ENCODE measurements at places on chromosomes 5 and 9.
A peak's percentile ranks its signal among the peaks of the same experiment; 100 is the strongest.

- no peak for DNase-seq
These were observed 14.5 kb upstream of the LPAR1 start for GRCh38 chr9:111052791-111053190.

DNA sequence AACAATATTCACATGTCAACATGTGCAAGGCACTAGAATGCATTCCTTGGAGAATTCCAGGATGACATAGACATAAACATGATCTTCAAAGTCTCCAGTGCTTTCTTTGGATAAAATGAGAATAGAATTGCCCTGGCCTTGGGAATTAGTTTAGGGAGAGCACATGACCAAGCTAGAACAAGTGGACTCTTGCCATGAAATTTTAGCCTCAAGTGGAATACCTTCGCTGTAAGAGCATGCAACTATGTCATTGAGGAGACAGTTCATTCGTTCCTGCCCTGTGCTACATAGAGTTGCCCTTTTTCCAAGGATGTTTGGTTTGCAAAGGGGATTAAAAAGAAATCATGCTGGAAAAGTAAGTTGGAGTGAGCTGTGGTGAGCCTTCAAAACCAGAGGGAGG, 42.7 kb downstream of the ZFAND5 start:
- no peak for DNase-seq

- DNase-seq: no peak
These were observed 590.4 kb upstream of the PTGER4 start for GRCh38 chr5:40089269-40089668.

- DNase-seq: no peak
These were observed 623.5 kb upstream of the NUDT12 start for GRCh38 chr5:104186100-104186499.

DNA sequence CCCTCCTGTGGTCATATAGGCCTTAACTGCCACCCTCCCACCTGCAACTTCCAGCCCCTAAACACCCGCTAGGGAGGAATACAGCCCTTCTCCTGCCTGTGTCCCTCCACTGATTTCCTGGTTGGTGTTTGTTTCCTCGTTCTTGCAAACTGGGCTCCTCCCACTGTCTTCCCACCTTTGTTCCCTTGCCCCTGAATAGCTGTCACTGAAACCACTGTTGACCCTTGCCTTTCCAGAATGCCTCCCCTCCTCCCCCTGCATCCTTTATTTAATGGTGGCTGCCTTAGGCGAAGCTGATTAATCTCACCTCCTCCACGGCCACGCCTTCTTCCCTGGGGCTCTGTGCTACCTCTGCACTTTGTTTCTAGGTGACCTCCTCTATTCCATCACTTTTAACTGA, 626.7 kb downstream of the BNC2 start:
- DNase-seq: no peak

DNA sequence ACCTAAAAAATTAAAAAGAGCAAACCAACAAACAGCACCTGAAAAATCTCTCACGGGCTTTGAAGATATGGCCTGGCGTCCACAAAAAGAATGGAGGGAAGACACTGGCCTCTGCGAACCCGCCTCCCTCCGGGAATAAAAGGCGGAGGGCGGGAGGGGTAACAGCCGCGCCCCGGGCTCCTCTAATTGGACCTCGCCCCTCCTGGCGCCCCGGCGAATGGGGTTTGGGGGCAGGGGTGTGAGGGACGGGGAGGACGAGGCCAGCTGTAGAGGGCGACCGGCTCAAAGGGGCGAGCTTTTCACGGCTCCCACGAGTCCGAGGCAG, 753 bp downstream of the FANCC start:
- no peak for DNase-seq

DNA sequence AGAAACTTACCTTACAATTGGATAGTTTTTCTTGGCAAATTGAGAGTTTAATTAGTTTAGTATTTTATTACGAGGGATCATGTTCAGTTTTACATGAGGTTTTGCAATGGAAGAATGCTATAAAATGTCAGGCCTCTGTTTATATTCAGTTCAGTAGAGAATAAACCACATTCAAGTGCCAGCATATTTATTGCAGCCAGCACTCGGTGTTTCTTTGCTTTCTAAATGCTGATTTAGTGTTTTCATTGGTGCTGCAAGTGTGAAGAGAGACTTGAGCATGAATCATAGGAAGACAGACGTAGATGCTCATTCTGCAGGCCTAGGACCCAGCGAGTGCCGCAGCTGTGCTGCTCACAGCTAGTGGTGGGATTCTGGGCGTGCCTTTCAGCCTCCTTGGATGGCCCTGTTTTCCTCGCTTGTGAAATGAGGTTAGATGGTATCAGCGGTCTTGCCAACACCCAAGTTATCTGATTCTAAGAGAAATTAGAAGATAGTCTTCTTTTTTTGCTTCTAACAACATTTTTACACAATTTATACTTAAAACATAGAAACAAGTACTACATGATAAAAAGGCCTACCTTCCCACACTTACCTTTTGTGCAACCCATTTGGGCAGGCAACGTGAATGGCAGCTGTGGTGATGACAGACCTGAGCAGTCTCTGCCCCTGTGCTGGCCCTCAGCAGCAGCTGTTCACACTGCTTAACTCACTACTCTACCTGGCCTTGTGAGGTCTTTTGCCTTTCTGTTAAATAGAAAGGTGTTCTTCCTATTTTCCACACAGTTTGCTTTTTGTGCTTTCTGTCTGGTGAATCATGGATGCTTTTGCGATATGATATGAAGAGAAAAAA, 26.8 kb upstream of the TNFAIP8 start:
- DNase-seq: peak; percentile 34

DNA sequence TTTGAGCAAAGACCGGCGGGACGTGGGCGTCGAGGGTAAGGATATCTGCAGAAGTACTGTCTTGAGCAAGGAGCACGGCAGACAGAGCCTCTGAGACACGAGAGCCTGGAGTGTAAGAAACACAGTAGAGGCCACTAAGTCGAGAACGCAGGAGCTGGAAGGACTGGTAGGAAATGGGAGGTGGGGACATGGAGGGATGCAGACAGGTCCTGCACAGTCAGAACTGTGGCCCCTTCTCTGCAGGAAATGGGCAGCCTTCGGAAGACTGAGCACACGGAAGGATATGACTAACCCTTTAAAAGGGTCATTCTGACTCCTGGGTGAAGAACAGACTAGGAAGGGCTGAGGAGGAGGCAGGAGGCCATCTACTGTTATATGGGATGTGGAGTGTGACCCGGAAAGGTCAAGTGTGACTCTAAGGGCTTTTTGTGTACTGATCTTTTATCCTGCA, 1.4 kb upstream of the CAMSAP1 start:
- no peak for DNase-seq

GRCh38 chr9:35556776-35557175, 48.3 kb upstream of the TESK1 start:
- no peak for DNase-seq

- no peak for DNase-seq
These were observed 42.3 kb downstream of the CAMK4 start for GRCh38 chr5:111266491-111266890.

DNA sequence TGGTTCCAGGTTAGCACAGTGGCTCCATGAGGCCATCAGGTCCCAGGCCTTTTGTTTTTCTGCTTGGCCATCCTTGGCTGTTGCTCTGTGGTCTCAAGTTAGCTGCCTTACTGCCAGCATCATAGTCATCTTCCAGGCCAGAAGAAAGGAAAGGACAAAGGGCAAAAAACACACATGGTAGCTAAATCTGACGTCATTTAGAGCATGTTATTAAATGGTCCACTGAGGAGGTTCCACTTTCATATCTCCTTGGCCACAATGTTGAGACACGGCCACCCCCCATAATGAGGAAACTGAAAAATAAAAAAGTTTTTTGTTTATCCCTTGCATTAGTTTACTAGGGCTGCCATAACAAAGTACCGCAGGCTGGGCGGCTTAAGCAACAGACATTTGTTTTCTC, 106.4 kb upstream of the NIPBL start:
- DNase-seq: no peak

GRCh38 chr5:8981496-8981895, 564.4 kb downstream of the SEMA5A start:
- DNase-seq: no peak

DNA sequence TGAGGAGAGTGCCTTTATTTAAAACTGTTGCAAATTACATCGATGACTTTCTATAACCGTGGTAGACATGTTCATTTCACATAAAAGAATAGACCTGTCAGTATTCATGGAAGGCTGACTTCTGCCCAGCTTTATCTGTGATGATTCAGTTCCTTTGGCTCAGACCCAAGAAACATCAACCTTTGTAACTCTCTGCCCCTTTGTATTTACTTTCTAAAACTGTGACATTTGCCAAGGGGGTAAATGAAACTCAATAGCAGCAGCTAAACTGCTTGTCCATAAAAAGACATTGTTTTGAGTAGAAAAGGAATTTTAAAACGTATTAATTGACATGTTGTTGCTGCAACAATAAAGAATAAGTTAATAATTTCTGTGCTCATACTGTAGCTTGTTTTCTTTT, 137.8 kb upstream of the ANKH start:
- DNase-seq: no peak

DNA sequence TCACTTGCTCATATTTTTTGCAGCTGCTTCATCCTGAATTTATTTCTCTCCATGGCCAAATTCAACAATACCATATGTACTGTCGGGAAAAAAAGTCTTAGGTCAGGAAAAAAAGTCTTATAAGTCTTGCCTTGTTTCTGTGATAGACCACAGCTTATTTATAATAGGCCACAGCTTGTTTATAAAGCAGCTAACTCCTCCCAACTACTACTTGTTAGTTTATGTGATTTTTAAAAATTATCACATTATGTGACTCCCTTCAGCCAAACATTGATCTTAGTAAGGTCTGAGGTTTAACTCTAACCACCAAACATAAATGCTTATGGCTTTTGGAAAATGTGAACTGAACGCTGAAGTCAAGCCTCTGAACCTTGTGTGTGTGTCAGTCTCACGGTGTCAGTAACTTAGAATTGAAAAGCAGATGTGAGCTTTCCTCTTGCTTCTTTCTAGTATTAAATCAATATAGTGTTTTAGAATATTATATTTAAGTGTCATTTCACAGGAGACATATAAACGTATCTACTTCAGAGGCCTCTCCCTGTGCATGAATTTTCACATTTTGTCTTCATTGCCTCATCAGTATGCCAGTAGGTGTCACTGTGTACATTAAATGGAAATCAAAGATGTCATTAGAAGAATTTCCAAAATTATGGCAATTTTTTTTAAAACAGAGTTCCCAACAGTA, 51.3 kb downstream of the SNX24 start:
- no peak for DNase-seq

GRCh38 chr9:131333771-131334628, 44.5 kb downstream of the PLPP7 start:
- no peak for DNase-seq

- no peak for DNase-seq
These were observed 12.0 kb downstream of the PCDHAC2 start for GRCh38 chr5:140978260-140978659.

GRCh38 chr5:54098267-54098666, 212.1 kb downstream of the ARL15 start:
- no peak for DNase-seq

DNA sequence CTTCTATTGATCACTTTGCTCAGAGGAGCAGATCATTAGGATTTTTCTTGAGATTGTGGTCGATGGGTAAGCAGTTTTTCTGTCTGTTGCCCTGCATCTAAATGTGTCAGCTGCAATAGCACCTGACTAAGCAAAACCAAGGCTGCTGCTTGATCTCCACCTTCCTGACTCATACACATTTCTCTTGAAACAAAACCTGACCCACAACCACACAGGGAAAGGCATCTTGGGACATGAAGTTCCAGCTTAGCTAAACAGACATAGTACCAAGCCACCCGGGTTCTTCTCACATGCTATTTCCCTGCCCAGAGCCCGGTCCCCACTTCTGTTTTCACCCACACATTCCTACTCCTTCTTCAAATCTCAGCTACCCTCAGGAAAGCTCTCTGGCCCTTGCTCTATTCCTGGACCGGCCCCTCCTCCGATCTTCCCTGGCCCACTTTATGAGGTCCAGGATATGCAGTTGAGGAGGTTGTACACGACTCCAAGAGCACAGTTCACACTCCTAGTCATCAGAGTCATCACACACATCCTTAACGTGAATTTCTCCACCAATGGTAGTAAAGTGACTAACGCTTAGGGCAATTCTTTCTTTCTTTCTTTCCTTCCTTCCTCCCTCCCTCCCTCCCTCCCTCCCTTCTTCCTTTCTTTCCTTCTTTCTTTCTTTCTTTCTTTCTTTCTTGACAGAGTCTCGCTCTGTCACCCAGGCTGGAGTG, 16.0 kb upstream of the ZBTB43 start:
- DNase-seq: no peak

- DNase-seq: no peak
These were observed 6.6 kb downstream of the LHX2 start for GRCh38 chr9:124017929-124018729.

- no peak for DNase-seq
These were observed 19.5 kb upstream of the IRF1 start for GRCh38 chr5:132510076-132510475.

GRCh38 chr9:20417373-20418080, 204.8 kb downstream of the MLLT3 start:
- DNase-seq: no peak

DNA sequence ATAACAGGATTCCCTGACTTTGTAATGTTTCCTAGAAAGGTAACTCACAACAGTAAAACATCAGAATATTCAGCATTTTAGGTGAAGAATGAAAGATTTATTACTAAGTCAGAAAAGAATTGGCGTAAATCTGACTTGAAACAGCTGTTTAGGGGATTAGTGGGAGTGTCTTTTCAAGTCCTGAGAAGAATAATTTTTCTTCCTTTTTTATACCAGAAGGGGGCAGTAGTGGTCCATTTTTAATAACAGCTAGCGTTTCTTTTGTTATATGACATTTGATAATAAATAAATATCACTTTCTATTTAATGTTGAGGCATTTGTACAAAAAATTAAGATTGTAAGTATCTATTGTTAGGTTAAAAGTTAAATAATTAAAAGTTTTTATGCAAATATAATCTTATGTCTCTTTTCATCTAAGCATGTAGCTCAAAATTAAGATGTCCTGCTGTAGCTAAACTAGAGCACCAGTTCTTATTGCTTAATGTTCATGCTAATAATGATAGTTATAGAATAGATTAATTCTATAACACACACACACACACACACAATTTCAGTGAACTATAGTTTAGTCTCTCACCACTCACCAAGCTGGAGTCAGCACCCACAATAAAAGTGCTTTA, 258.7 kb upstream of the ARRDC3 start:
- no peak for DNase-seq
